Kidney (tissue), 22 donors: ENCODE measurements at places on chromosomes 16 and 17. TPM values are rescaled to one million over a fixed set of nuclear protein-coding genes. Genes with fewer than 3 reads are reported as not detected.

DNA sequence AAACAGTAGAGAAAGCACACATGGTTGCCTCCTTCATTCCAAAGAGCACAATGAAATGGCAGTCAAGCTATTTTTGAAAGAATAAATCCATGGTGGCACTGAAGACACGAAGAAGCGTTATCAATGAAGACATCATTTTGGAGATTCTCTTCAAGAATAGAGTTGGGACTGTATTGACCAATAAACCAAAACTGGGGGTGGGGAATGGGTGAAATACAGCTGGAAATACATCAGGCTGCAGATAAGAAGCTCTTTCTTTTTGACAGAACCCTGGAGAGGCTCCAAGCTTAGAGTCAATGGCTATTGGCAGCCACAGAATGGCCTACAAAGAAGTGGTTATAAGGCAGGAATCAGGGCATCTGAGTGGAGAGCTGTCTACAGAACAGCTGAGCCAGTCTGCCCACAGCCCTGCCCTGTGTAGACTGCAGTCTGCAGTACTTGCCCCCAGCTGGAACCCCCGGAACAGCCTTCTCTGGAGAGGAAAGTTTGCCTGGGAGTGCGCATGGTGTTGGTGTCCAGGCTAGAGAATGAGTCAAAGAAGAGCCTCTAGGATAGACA lies 100.4 kb downstream of the STX8 start:
- peak; percentile 43 for DNase-seq

GRCh38 chr16:11257131-11257938 lies 1.3 kb upstream of the SOCS1 start:
- peak; percentile 87 for DNase-seq

The RHBDL3 gene
- polyA plus RNA-seq: 0.11 TPM

- DNase-seq: no peak
These were observed 27.6 kb downstream of the MXRA7 start for GRCh38 chr17:76683011-76683755.

The CLEC3A gene
- polyA plus RNA-seq: not detected

DNA sequence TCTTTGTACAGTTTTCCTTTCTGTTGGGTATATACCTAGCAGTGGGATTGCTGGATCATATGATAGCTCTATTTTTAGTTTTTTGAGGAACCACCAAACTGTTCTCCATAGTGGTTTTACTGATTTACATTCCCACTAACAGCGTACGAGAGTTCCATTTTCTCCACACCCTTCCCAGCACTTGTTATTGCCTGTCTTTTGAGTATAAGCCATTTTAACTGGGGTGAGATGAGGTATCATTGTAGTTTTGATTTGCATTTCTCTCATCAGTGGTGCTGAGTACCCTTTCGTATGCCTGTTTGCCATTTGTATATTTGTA lies 887 bp upstream of the EVI2B start:
- DNase-seq: no peak

The VKORC1 gene
- polyA plus RNA-seq: 209 TPM

The KRT12 gene
- not detected for polyA plus RNA-seq
